ENCODE measurements at places on chromosomes 4 and X.

DNA sequence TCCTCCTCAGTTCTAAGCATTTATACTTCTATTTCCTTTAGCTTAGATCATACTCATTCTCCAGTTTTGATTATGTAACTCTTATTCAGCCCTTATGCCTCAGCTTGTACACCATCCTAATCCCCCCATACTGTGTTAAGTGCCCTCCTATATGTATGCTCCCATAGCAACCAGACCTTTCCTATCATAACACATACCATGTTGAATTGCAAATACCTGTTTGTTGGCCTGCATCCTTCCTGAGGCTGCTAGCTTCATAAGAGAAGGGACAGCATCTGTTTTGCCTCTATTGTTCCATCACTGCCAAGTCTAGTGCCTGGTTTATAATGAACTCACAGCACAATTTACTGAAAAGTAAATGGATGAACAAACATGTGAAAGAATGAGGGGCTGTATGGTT lies 443.7 kb downstream of the CENPC start:
- no peak for DNase-seq

GRCh38 chrX:152905081-152905420 lies 7.2 kb downstream of the ZNF185 start:
- DNase-seq: no peak

- DNase-seq: no peak
Measured at GRCh38 chr4:20431543-20431951, 179.8 kb downstream of the SLIT2 start.

GRCh38 chr4:100984901-100985300 lies 362.4 kb downstream of the PPP3CA start:
- DNase-seq: no peak

DNA sequence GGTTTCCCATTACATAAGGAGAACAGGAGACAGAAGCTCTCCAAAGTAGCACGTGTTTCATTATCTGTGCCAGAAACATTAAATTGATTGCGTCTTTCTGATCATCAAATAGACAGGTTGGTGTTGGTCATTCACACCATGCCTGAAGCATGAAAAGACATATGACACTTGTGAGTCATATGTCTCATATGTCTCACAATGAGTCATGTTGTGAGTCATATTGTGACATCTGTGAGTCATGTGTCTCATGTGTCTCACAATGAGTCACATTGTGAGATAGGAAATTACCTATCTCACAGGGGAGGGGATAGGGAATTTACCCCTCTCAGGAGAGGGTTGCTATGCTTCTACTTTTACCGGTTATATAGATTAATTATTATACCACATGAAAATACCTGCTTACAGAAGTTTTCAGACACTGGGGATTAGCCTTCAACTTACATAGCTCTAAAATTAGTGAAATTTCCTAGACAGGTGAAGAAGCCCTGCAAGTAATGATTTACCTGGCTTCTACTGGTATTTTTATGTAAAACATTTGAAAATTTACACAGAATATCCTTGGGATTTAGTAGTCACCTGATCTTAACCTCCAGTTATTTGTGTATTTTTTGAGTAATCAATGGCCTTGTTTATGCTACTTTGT lies 80.8 kb downstream of the NPFFR2 start:
- no peak for DNase-seq

DNA sequence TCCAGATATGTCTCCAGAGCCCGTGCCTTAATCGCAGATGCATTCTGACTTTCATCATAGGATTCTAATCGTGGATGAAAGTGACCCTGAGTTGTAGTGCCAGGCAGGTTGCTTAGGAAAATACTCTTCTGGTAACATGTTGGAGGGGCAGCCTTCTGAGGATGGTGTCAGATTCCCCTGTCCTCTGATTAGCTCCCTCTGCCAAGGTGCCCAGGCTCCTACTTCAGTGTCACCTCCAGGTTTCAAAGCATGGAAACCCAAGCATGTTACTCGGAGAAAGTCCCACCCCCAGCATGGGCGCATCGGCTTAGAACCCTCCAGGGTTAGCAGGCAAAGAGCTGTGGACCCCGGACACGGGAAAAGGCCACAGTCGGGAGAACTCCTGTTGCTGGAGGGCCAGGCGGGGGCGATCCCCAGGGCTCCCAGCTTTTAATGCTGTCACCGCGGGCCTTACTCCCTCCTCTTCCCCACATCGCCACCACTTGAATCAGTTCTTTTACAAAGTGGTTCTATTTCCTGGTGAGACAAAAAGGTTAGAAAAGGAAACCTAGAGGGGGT lies 44.5 kb downstream of the TRIM2 start:
- no peak for DNase-seq

DNA sequence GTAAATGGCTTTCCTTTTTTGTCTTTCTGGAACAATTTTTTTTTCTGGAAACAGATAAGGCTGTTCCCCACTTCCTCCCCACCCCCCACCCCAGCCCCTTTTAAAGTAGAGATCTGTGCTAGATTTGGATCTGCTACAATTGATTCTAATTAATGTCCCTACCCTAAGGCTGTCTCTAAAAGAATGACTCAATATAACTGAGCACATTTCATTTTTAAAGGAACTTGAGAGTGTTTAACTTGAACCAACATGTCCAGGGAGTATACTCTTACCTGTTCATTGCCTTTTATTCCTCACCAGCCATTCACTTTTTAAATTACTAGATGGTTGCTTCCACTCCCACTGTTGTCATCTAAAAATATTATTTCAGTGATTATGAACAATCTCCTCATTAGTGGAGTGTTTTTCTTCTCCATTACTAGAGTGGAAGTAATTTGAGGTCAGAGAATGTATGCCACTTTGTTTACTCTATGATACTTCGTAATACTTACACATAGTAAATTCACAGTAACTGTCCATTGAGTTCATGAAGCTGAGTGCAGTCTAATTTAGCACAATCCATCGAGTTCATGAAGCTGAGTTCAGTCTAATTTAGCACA lies 14.1 kb upstream of the CNOT6L start:
- DNase-seq: no peak

- DNase-seq: no peak
Measured at GRCh38 chr4:8086783-8087445, 71.7 kb downstream of the ABLIM2 start.

GRCh38 chr4:108393890-108394472 lies 225.2 kb upstream of the LEF1 start:
- DNase-seq: no peak

- no peak for DNase-seq
Measured at GRCh38 chrX:38108364-38108763, 102.0 kb downstream of the SYTL5 start.

GRCh38 chrX:71000139-71000538 lies 68.0 kb downstream of the SNX12 start:
- no peak for DNase-seq

GRCh38 chr4:69843301-69843700 lies 16.6 kb downstream of the SULT1E1 start:
- no peak for DNase-seq

DNA sequence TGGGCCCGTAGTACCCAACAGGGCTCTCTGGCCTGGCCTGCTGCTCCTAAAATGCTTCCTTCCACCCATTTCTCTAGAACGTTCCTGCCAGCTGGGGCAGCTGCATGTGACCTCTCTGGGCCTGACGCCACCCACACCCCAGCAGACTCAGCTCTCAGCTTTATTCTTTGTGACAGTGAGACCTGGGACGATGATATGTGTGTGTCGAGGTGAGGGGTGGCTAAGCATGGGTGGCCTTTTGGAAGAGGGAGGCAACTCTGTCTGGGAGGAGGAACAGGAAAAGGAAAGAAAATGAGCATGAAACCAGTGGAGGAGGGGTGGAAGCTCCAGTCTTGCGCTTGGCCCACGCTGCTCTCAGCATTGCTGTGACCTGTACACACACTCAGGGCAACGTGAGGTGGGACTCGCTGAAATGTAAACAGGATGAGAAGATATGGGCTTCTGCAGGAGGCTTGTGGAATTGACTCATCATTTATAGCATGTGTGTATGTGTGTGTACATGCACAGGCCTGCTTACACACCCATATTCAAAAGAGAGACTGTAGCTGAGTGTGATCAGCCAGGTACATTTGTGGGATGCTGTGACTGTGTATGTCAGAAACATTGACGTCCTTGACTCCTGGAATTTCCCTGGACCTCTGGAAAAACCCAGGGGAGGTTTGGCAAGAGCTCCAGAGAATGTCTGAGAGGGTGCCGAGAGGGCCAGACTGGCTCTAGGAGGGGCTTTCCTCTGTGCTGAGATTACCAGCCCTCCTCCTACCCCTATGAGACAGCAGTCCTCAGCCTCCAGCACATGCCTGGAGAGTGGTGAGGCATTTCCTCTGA lies 137.9 kb downstream of the PJA1 start:
- DNase-seq: no peak

- no peak for DNase-seq
Measured at GRCh38 chr4:57691370-57691769, 581.2 kb upstream of the IGFBP7 start.

DNA sequence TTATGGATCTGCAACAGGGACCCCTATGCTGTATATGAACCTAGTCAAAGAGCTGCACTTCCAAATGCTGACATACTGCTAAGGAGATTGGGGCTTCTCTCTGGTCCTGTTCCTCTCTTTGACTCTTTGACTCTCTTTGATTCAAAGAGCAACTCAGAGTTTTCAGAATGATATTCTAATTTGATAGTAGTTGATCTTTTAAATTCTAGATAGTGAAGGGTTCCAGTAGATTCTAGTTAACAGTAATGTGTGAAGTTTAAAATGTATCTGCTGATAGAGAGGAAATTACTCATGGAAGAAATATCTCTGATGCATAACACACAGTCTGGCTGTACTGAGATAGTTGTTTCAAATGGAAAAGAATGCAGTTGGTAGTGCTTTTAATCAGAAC lies 239.1 kb downstream of the RASL11B start:
- DNase-seq: no peak

- no peak for DNase-seq
Measured at GRCh38 chr4:165515201-165515600, 136.4 kb downstream of the CPE start.

- no peak for DNase-seq
Measured at GRCh38 chr4:101102114-101102742, 245.1 kb downstream of the PPP3CA start.

DNA sequence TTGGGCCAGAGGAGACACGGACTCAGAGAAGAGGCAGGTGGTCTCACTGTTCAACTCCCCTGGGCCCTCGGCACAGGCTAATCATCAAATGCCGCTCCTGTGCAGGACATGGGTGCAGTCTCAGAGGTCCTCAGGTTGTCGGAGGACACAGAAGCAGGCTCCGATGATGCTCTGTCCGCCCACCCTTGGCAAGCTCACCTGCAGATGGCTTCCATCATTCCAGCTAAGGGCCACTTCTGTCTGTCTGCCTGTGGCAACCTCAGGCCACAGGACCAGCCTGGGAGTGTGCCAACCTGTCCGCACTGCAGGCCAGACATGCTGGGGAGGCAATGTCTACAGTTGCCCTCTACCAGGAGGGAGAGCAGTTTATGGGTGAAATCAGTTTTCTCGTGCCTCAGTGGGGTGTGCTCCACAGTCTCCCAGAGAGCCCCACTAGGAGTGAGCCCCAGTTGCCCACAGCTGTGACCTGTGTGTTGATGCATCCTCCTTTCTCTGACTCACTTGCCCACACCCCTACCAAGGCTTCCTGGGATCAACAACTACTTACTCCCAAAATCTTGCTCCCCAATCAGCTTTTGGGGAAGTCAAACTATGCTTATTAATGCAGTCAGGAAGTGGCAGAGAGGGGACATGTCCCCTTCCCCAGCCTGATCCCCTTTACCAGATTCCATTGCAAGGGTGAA lies 55.9 kb downstream of the HTRA3 start:
- no peak for DNase-seq

GRCh38 chrX:127708155-127708554 lies 344.0 kb downstream of the ACTRT1 start:
- DNase-seq: no peak

DNA sequence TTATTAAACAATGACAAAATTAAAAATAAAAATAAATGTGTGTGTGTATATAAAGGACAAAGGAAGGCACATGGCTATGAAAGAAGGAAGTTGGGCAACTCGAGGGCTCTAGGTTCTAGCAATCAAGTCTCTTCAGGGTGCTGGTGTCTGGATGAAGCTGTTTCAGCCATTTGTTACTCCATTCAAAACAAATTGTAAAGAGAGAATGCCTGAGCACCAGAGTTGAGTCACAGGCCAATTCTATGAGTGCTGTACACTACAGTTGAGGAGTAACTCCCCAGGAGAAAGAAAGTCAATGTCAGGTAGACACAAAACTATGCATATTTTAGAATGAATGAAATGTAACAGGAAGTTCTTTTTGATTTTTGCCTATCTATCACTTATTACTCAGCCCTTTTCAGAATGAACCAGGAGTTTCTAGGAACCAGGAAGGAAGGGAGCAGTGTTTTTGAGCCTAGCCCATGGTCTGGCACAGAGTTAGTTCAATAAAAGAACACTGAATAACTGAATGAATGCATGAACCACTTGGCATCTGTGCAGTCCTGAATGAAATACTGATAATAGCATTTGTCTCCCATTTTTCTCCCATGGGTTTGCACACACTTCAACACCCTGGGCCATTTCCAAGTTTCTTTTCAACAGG lies 151.7 kb upstream of the CPEB2 start:
- no peak for DNase-seq

DNA sequence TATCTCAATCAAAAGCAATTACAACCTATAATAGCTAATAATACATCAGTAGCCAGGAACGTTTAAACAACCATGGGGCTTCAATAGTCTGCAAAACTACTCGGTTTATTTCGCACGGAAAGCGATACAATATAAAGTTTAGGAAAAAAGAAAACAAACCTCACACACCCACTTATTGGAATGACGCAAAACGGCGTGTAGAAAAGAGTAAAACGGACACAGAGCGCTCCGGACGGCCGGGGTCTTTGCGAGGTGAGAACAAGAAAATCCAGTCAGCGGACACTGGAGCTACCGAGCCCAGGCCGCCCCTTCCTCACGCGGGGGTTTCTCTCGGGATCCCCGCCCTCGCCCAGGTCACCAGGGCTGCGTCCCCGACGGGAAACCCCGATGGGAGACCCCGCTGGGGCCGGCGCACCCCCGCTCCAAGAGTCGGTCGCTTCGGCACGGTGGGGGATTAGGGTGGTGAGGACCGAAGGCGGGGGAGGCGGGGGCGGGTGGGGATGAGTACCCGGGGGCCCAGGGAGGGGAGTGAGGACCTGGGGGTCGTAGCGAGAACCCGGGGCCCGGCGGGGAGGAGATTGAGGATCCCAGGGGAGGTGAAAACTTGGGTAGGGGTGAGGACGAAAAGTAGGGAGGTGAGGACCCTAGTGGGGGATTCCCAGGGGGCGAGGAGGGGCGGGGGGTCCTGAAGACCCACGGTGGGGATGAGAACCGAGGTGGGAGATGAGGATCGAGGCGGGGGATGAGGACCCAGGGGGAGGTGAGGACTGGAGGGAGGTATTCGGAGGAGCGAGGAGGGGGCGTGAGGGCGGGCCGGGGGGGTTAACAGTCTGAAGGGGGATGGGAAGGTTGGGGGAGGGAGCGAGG lies 737 bp downstream of the NELFA start:
- DNase-seq: no peak

- DNase-seq: no peak
Measured at GRCh38 chr4:89739311-89739988, 97.5 kb downstream of the SNCA start.
